ENCODE measurements at places on chromosomes 4 and X. TPM values are rescaled to one million over a fixed set of nuclear protein-coding genes. Genes with fewer than 3 reads are reported as not detected.

DNA sequence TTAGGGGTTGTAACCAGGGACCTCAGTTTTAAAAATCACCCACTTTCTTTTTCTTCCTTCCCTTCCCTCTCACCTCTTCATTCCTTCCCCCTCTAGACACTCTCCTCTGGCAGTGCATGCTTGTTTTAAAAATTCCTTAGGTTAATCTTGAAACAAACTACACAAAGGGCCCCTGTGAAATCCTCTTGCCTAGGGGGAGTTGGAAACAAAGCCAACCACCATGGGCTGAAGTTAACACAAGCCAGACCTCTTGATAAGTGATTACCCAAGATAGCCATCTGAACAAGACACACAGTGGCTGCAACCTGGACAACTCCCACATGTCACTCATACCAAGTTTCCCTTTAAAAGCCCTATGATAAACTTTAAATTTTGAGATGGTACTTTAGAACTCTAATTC lies 68.9 kb downstream of the TENT5D start:
- no peak for DNase-seq

- DNase-seq = no peak
Observed at GRCh38 chr4:141680060-141680459, 43.7 kb downstream of the IL15 start.

GRCh38 chrX:150696331-150696730 lies 3.1 kb downstream of the MTMR1 start:
- DNase-seq = no peak

DMD gene
- total RNA-seq = 3.5 TPM

PTTG2 gene
- not detected for total RNA-seq

AVPR2 gene
- total RNA-seq = not detected

All from GM23248 (cell line).